ENCODE measurements at places on chromosomes 16 and 17.
A peak's percentile ranks its signal among the peaks of the same experiment; 100 is the strongest.

DNA sequence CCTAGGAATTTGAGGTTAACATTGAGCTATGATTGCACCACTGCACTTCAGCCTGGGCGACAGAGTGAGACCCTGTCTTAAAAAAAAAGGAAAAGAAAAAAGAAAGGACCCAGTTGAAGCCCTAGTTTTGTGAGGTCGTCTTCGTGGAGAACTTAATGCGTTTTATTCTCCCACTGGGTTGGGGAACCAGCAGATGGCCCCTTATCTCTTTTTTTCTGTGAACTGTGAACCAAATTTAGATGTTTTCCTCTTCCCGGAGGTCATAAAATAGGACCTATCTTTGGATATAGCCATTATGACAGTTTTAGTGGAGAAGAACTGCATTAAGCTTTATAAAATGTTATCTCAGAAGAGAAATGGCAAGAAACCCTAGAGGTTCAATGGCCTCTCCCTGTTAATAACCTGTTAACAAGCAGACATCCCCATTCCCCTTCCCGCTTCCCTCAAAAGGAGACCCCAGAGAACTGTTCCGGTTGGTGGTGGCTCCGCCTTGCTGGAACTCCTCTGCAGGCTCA lies 23.5 kb downstream of the KIAA0513 start:
- H3K4me1 ChIP-seq = 0 out of 2 replicates have a peak, but pooled peaks cover 4% of the 10 kb centered on the region
- H3K36me3 ChIP-seq = no peaks in the 10 kb centered on the region
- H3K4me3 ChIP-seq = no peak overlapping the region
- no peak overlapping the region for H3K27ac ChIP-seq

- H3K36me3 ChIP-seq = no peaks in the 10 kb centered on the region
- no peak for DNase-seq
- peak overlapping the region; percentile 93 for H3K27ac ChIP-seq
- no peaks in the 10 kb centered on the region for H3K27me3 ChIP-seq
- no peaks in the 10 kb centered on the region for H3K4me1 ChIP-seq
- H3K4me3 ChIP-seq = peak overlapping the region; percentile 77
These were observed 674 bp downstream of the ZNF688 start for GRCh38 chr16:30570636-30571444.

- no peaks in the 10 kb centered on the region for H3K4me1 ChIP-seq
- H3K27me3 ChIP-seq = no peaks in the 10 kb centered on the region
- DNase-seq = no peak
- H3K4me3 ChIP-seq = no peak overlapping the region
These were observed 44.1 kb upstream of the ADORA2B start for GRCh38 chr17:15900871-15901270.

DNA sequence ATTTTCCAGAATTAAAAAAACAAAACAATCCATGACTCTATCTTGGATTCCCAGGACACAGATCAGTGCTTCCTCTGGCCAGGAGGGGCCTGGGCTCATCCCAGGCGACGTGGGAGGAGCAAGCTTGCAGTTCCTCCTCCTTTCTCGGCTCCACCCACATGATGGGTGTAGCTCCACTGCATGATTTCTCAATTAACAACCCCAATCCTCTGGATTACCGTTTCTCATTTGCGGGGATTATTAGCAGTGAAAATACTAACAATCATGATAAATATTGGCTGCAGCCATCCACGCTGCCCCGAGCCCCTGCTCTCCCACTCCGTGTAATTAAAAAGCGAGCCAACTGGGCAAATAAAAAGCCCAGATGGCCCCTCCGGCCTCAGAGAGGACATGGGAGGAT lies 46.4 kb upstream of the SDK2 start:
- no peak overlapping the region for H3K27ac ChIP-seq
- no peaks in the 10 kb centered on the region for H3K36me3 ChIP-seq
- H3K4me1 ChIP-seq = 0 out of 2 replicates have a peak, but pooled peaks cover 4% of the 10 kb centered on the region

DNA sequence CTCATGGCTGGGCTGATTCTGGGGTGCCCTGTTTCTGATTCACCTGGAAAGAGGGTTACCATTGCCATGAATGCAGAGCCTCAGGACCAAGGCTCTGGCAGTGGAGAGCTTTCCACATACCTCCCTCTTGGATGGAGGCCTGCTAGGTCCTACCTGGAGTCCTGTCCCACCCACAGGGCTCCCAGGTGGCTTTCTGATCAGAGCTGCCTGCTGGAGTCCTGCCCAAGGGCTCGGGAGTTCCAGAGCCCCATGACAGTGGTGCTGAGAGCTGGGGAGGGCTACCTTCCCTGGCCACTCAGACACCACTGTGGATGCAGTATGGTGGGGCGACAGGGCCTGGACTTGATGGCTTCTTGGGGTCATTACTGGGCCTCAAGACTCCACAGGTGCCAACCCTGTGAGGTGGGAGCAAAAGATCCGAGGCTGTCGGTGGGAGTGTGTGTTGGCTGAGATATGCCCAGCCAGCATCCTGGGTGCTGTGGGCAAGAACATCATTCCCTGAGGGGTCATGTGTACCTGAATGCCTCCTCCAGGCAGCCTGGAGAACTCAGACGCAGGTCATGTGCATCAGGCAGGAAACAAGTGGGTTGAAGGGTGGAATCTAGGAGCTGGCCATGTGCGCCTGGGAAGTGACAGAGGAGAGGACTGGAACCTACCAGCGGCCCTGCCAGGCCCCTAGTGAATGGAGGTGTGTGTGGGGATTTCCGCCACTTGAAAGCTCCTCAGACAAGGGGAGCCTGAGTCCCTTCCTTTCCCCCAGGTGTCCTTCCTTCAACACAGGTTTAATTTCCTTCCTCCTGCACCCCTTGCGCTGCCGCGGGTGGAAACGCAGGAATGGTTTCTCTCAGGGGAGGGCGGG lies 2.3 kb upstream of the WNT3 start:
- no peak overlapping the region for H3K27ac ChIP-seq
- peaks cover 8% of the 10 kb centered on the region for H3K4me1 ChIP-seq
- H3K27me3 ChIP-seq = no peaks in the 10 kb centered on the region
- H3K4me3 ChIP-seq = no peak overlapping the region

DNA sequence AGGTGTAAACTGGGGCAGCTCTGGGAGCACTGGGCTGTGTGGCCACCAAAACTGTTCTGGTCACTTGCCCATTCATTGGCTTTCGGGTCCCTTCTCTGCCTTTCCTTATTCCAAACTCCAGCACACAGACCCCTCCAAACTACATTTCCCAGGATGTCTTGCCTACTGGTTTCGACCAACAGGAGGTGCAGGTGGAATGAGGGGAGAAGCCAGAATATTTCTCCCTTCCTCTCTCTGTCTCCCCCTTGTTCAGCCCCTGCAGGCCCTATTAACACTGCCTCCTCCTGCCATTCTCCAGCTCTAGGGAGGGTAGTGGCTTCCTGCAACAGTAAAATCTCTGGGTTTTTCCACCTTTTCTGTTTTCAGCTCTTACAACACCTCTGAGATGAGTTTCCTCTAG lies 13.2 kb upstream of the NAGPA start:
- no peaks in the 10 kb centered on the region for H3K4me1 ChIP-seq
- no peak overlapping the region for H3K4me3 ChIP-seq
- no peak for DNase-seq
- no peaks in the 10 kb centered on the region for H3K27me3 ChIP-seq

- no peak for DNase-seq
- H3K27ac ChIP-seq = peak overlapping the region; percentile 89
- peaks cover 4% of the 10 kb centered on the region for H3K36me3 ChIP-seq
- peak overlapping the region; percentile 97 for H3K4me3 ChIP-seq
- peaks cover 15% of the 10 kb centered on the region for H3K4me1 ChIP-seq
These were observed 795 bp downstream of the KCTD13 start for GRCh38 chr16:29925105-29925756.

DNA sequence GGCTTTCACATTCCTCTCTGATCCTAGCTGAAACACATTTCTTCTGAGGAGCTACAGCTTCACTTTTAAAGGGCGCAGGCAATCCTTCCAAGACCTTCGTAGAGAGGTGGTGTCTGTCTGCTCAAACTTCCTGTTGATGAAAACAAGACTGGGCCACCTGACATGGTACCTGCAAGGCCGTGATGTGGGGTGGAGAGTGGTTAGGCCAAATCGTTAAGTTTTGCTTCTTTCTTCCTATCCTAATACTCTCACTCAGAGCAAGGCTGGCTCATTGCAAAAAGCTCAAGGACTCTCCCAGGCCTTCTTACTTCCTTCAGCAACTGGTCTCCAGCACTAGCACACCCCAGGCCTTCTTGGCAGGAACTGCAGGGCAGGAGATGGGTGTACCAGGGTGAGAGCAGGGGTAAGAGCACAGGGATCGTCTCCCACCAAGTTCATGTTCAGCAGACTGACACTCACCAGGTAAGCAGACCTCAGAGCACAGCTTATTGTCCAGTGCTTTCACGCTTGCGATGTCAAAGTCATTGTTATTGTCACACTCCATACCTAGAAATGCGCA lies 10.9 kb upstream of the FOXJ1 start:
- no peaks in the 10 kb centered on the region for H3K4me1 ChIP-seq
- H3K27ac ChIP-seq = no peak overlapping the region
- H3K4me3 ChIP-seq = no peak overlapping the region
- H3K36me3 ChIP-seq = no peaks in the 10 kb centered on the region
- DNase-seq = no peak

GRCh38 chr17:47844227-47844626 lies 3.2 kb upstream of the SCRN2 start:
- H3K4me3 ChIP-seq = no peak overlapping the region
- H3K27ac ChIP-seq = peak overlapping the region; percentile 21
- DNase-seq = peak; percentile 73
- H3K27me3 ChIP-seq = no peaks in the 10 kb centered on the region

- H3K36me3 ChIP-seq = no peaks in the 10 kb centered on the region
- DNase-seq = peak; percentile 7
- no peak overlapping the region for H3K27ac ChIP-seq
These were observed 188.0 kb upstream of the FOXF1 start for GRCh38 chr16:86322283-86322682.

DNA sequence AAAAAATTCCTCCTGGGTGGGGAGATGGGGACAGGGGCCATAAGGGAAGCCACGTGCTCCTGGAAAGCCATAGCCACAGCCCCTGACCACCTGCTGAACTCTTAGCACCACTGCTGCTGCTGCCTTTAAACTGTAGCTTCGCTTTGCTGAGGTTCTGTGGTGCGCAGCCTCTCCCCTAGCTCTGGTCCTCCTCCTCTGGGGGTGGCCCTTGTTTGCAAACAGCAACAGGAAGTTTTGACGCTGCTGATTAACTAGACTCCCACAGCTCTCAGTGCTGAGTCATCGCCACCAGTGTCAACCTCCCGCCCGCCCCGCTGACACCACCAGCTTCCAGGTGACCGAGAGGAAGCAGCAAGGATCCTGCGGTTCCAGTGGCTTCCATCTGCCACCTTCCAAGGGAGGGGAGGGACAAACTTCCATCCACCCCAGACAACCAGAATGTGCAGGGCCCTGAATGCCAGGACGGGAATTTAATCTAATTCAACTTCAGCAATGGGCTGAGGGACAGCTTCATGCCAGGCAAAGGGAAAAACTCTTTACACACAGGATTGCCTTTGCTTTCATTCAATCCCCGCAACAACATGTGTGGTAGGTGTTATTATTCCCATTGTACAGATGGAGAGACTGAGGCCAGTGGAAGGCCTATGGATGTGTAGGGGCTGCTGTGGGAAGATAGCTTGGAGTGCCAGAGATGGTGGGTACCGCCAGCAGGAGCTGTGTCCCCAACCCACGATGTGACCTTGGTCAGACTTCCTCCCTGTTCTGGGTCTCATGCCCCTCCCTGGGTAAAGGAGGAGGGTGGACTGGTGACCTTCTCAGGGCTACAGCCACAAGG lies 8.1 kb upstream of the KIFC3 start:
- peak overlapping the region; percentile 93 for H3K27ac ChIP-seq
- peak; percentile 97 for DNase-seq
- H3K4me3 ChIP-seq = no peak overlapping the region
- no peaks in the 10 kb centered on the region for H3K27me3 ChIP-seq
- H3K4me1 ChIP-seq = peaks cover 86% of the 10 kb centered on the region

GRCh38 chr17:41511116-41511515 lies 5.7 kb upstream of the KRT13 start:
- DNase-seq = peak; percentile 69
- H3K36me3 ChIP-seq = no peaks in the 10 kb centered on the region
- H3K27ac ChIP-seq = no peak overlapping the region
- peaks cover 44% of the 10 kb centered on the region for H3K4me1 ChIP-seq
- no peaks in the 10 kb centered on the region for H3K27me3 ChIP-seq

DNA sequence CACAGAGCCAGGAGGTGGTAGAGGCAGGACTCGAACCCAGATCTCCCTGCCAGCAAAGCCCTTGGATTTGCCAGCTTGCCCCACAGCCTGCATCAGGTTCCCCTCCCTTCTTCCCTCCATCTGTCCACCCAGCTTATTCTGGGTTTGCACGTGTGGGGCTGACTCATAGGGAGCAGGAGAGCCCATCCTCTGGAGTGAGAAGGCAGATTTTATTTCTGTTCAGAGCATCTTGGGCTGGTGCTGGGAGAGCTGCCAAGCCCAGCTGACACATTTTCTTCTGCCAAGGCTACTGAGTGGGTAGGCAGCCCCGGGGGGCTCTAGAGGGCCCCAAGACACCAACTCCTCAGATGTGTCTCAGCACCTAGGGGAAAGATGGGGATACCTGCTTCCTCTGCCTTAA lies 106.3 kb upstream of the CRHR1 start:
- no peaks in the 10 kb centered on the region for H3K4me1 ChIP-seq
- no peak overlapping the region for H3K27ac ChIP-seq
- H3K36me3 ChIP-seq = no peaks in the 10 kb centered on the region
- peaks cover 1% of the 10 kb centered on the region for H3K27me3 ChIP-seq
- no peak for DNase-seq

DNA sequence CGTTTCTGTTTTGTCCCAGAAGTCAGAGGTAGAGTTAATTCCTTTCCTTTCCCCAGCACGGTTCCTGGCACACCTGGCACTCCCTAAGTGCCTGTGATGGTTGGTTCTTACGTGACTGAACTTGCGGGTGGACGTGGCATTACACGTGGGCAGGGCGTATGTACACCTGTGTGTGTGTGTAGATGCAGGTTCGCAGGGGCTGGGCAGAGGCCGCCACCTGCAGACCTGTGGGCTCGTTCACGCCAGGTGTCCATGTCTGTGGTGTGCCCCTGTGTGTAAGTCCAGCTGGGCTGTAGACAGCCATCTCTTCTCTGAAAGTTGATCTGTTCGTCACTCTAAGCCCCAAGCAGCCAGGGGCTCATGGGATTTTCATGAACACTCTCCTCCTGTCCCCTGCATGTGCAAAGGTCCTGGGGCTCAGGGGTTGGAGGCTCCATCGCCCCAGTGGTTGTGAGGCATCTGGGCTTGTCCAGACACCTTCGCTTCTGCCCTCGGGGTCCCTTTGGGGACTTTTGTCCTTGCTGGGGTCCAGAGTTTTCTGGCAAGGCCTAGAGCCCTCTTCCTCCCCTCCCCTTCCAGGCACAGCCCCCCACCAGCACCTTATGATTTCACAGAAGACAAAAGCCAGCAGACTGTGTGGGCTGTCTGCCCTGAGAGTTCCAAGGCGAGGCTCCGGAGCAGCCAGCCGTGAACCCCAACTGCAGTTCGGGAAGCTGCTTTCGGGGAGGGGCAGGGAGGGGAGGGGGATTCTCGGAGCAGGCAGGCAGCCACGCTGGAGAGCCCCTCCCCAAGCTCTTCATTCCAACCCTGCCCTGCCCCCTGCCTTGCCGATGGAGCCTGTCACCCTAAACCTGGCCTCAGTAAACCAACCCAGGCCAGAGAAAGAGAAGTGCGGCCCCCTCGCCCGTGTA lies 5.4 kb upstream of the FSCN2 start:
- no peaks in the 10 kb centered on the region for H3K36me3 ChIP-seq
- H3K4me1 ChIP-seq = peaks cover 27% of the 10 kb centered on the region
- H3K27me3 ChIP-seq = no peaks in the 10 kb centered on the region
- DNase-seq = no peak

GRCh38 chr16:81521141-81521626 lies 76.6 kb downstream of the CMIP start:
- no peak for DNase-seq
- no peaks in the 10 kb centered on the region for H3K36me3 ChIP-seq
- H3K4me3 ChIP-seq = no peak overlapping the region
- H3K27ac ChIP-seq = no peak overlapping the region
- peaks cover 4% of the 10 kb centered on the region for H3K4me1 ChIP-seq
- no peaks in the 10 kb centered on the region for H3K27me3 ChIP-seq

- H3K4me1 ChIP-seq = no peaks in the 10 kb centered on the region
- H3K36me3 ChIP-seq = no peaks in the 10 kb centered on the region
- peak; percentile 4 for DNase-seq
- no peak overlapping the region for H3K27ac ChIP-seq
- no peak overlapping the region for H3K4me3 ChIP-seq
These were observed 174.3 kb upstream of the NLRP1 start for GRCh38 chr17:5758651-5759050.

Measured in Caco-2 (cell line).